ENCODE measurements at places on chromosomes 2 and 18. TPM values are rescaled to one million over a fixed set of nuclear protein-coding genes. Genes with fewer than 3 reads are reported as not detected.

DNA sequence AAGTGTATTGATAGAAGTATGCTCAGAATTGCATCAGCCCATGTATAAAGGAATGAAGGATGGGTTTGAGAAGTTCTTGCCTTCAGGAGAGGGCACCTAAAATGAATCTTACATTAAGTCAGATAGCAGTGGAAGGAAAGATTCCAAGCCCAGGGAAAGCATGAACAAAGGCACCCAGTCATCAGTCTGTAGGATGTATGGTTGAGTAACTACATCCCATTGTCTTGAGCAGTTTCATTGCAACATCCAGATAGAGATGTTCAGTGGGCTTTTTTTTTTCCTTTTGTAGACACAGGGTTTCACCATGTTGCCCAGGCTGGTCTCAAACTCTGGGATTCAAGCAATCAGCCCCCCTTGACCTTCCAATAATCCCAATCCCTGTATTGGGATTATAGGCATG is 80.7 kb downstream of the ARHGAP28 start:
- no peak for DNase-seq

GRCh38 chr2:2095360-2096093 is 235.5 kb downstream of the MYT1L start:
- DNase-seq: no peak

GRCh38 chr18:42087876-42088275 is 132.8 kb downstream of the PIK3C3 start:
- no peak for DNase-seq

DNA sequence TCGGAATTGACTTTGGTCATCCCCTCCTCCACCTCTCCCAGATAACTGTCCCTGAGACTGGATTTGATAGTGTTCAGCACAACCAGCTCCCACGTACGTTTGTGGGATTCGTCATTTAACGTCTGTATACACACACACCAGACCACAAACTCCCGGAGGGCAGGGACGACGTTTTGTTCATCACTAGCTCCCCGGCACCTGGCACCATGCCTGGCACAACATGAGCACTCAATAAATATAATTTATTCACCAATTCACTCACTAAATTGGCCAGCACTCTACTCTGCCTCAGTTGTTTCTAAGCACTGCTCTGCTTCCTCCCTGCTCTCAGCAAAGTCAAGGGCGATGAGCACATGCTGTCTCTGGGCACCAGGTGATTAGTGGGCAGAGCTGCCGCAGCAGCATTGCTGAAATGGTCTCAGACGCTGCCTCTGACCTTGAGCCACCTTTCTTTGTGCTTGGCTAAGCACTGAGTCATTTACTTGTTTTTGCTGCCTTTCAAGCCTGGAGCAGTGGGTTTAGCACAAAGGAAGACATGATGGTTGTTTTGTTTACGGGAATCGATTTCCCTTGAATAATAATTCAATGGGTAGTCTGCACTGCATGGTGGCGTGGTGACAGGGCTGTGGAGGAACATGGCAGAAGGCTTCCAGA is 19.3 kb upstream of the LOXHD1 start:
- DNase-seq: no peak

CD207 gene
- polyA plus RNA-seq: 0.13 TPM
